ENCODE measurements at places on chromosomes 12 and 14. TPM values are rescaled to one million over a fixed set of nuclear protein-coding genes. Genes with fewer than 3 reads are reported as not detected.

MFAP5 gene
- 105 TPM for total RNA-seq

GLIPR1 gene
- total RNA-seq: 10.9 TPM

GRCh38 chr12:80195074-80195726 is 95.9 kb downstream of the OTOGL start:
- H3K4me3 ChIP-seq: no peak overlapping the region
- peaks cover 13% of the 10 kb centered on the region for H3K4me1 ChIP-seq
- H3K36me3 ChIP-seq: no peaks in the 10 kb centered on the region
- H3K27ac ChIP-seq: no peak overlapping the region
- no peak for DNase-seq

- H3K4me3 ChIP-seq: no peak overlapping the region
- H3K27me3 ChIP-seq: no peaks in the 10 kb centered on the region
- no peaks in the 10 kb centered on the region for H3K36me3 ChIP-seq
- peaks cover 16% of the 10 kb centered on the region for H3K4me1 ChIP-seq
- peak overlapping the region; percentile 82 for H3K27ac ChIP-seq
Measured at GRCh38 chr14:68231898-68232297, 412.3 kb downstream of the RAD51B start.

COCH gene
- 2.7 TPM for total RNA-seq

Data from esophagus muscularis mucosa (tissue), 4 donors.